ENCODE measurements at places on chromosomes 6 and 20.
A peak's percentile ranks its signal among the peaks of the same experiment; 100 is the strongest.

DNA sequence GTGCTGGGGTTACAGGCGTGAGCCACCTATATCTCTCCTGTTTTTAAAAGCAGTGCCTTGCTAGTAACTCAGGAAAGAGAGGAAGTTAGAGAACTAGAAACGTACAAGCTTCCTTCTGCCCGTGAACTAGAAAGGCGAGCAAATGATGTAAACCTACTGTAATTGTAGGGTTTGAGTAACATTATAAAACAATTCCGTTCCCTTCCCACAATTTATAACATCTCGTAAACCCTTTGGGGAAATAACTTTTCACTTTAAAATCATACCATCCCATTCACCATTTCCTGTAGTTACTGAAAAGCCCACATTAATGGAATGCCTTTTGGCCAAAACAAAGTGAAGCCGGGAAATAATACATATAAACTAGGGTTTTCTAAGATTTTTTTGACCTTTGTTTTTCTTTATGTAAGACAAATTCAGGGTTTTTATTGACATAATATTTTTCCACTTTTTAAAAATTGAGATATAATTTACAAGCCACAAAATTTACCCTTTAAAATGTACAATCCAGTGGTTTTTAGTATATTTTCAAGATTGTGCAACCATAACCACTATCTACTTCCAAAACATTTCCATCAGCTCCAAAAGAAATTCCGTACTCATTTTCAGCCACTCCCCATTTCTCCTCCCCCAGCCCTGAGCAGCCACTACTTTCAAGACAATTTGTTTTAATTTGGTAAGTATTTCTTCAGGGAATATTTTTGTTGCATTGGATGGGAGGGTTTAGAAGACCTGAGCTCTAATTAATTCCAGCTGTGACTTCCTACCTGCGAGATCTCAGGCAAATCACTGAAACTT is 175.1 kb upstream of the PDE10A start:
- DNase-seq: no peak

DNA sequence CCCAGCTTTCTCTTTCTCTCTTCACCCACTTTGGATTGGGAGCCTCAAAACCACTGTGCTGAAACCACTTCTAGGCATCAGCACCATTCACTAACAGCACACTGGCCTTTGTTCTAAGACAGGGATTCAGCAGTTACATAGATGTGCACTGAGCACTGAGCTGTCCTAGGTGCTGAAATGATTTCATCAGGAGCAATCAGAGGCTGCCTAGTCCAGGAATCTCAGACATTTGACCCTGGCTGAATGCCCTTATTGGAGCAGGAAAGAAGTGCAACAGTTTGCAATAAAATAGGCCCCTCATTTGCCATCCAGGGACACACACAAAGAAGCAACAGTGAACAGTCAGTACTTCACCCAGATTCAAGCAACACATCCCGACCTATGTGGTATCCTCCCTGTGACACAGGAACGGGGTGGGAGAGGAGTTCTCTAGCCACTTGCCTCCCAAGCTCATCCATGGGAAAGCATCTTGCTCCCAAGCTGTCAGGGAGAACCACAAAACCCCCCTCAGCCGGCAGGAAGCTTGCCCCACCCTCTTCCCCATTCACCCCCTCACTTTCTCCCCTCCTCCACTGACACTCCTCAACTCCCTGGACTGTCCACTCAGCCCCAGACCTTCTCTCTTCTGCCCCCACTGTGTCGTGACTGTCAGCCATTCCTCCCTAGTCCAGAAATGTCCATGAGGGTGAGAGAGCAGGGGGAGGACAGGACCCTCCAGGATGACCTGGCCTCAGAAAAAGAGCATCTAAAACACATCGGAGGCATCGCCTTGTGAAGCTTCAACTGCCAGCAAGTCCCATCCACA is 304.4 kb downstream of the PREX1 start:
- DNase-seq: peak; percentile 57

DNA sequence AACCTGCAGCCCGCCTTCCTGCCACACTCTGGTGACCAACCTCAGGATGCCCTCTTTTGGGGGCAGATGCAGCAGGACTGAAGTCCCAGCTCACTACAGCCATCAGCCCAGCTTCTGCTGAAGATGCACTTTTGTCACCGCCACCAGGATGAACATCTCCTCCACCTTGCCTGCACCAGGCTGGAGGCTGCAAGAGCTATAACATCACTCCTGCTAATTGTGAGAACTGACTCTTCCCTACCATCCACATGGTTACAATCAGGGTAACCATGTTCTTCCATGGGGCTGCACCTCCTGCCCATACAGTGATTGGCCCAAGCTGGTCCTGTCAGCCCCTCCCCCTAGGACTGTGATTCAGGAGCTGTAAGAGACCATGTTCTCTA is 2.0 kb upstream of the ACTL10 start:
- no peak for DNase-seq

- peak; percentile 43 for DNase-seq
These were observed 278.5 kb upstream of the MAN1A1 start for GRCh38 chr6:119627908-119628669.

DNA sequence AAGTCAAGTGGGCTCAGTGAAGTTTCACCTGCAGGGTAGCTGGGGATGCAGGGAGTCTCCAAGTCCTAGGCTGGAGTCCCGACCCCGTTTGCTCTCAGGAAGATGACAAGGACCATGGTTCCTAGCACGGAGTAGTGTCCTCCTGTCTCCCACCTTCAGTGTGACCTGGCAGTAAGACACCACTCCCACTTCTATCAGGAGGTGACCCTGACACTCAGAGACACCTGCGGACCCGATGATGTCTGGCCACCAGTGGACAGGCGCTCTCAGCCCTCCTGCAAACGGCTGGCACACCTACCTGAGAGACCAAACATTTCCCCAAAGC is 1.1 kb downstream of the SOD2 start:
- DNase-seq: no peak

DNA sequence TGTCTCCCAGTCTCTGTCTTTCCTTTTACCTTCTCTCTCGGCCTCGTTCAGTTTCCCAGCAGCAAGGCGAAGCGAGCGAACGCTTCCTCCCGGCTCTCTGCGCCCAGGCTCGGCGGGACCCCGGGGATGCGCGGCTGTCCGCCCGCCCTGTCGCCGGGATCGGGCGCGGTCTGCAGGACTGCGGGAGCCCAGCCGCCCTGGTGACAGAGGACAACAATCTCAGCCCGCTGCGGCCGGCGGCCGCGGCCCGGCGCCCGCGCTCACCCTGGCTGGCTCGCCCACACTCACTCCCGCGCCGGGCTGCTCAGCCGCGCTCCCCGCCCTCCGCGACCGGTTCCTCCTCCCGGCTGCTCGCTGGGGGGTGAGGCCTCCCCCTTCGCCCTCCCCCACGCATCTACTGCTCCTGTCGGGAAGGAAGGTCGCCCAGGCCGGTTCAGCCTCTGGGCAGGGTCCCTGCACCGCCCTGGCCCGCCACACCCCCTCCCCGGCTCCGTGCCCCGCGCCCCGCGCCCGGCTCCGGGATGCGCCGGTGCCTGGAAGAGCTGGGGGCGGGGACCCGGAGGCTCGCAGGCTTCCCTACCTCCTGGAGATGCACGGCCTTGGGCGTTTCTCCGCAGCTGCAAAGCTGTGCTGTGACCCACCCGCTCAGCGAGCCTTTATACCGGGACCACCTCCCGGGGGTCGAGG is 410 bp downstream of the SYNE1 start:
- DNase-seq: peak; percentile 19

GRCh38 chr6:143159001-143159400 is 98.3 kb downstream of the AIG1 start:
- DNase-seq: peak; percentile 20

GRCh38 chr20:46062151-46062550 is 27.6 kb downstream of the NCOA5 start:
- DNase-seq: no peak

- DNase-seq: no peak
These were observed 23.3 kb upstream of the MYT1 start for GRCh38 chr20:64140956-64141355.

DNA sequence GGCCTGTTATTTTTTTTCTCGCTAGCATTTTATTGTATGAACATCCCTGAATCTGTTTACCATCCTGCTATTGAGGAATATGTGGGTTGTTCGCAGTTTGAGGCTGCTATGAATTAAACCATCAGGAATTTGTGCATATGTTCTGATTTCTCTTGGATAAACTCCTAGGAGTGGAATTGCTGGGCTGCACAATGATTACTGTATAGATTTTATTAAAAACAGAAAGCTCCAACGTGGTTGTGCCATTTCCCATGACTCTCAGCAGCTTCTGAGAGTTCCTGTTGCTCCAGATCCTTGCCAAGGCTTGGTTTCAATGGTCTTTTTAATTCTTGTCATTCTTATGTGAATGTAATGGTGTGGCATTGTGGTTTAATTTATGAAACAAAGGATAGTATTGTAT is 75.1 kb downstream of the EDN3 start:
- no peak for DNase-seq

- DNase-seq: peak; percentile 98
These were observed 19.1 kb downstream of the TGM3 start for GRCh38 chr20:2314759-2315439.

DNA sequence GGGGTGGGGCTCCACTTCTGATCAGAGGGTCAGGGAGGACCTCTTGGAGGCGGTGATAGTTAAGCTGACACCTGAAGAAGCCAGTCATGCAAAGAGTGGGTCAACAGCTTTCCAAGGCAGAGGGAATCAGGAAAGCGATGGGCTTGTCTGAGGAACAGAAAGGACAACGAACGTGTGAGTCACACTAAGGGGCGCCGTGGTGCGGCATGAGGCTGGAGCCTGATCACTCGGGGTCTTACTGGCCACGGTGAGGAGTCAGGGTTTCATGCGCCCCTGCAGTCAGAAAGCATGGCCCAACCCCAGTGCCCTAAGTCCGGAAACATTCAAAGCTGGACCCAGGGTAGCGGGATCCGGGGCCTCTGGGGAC is 50.6 kb upstream of the SLC32A1 start:
- DNase-seq: peak; percentile 34

DNA sequence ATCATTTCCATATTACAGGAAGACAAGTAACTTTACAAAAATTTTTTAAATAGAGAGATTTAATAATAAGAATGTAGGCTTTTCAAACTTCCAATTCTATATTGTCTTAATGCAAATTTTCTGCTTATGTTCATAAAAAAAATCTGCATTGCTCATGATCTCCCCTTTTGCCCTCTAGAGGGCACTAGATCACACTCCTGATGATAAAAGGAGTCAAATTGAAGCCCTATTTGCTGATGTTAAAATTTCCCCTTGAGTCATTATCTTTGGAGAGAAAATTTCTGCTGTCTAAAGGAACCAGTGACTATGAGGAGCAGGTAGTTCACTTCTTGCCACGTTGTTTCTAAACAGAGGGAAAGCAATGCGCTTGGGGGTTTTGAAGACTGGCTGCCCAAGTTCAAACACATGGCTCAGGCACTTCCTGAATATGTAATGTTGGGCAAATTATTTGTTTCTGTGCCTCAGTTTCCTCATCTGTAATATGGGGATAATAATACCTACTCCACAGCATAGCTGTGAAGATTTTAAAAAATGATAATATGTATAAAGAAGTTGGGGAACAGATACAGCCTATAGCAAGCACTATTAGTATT is 874.2 kb downstream of the TFAP2A start:
- DNase-seq: peak; percentile 72

DNA sequence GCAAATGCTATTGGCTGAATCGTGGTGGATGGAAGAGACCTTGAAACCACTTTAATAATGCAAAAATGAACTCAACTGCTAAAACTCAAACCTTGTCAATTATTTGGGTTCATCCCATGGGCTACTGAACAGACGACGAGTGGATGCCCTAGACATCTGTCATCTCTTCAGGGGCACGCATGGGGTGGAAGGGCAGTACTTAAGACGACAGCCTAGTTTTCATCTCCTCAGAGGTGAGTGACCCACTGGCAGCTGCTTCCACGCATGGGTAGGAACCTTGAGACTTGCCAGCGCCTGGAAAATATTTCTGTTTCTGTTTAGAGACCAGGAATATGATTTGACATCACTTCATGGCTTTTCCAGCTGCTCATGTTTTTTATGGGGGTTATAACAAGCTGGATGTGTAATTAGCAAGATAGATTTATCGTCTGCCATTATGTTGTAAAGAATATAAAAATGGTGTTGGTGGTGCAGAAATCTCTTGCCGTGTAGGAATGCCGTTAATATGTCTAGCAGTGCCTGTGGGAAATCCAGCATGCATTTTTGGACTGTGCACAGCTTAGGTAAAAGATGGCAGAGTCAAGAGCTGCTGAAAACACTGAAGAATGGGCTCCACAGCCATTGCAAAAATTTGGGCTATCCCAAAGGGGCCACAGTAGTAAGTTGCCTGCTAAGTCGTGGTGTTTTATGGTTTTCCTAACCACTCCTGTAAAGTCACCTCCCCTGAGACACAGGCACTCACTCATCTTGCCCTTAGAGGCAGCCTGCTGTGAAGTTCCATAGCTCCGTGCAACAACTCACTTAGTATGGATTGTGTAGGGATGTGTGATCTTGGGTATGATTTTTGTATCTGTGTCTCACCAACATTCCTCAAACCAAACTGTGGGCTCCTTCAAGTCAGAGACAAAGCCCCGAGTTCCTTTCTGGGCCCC is 203.3 kb downstream of the EYA2 start:
- DNase-seq: no peak
